ENCODE measurements at places on chromosomes 6 and 20. TPM values are rescaled to one million over a fixed set of nuclear protein-coding genes. Genes with fewer than 3 reads are reported as not detected.

DEFB126 gene
- not detected for total RNA-seq

LTA gene
- not detected for total RNA-seq

OPRM1 gene
- total RNA-seq, result not detected

NOL4L gene
- 20.5 TPM for total RNA-seq

COL9A1 gene
- total RNA-seq, result not detected

RAET1L gene
- total RNA-seq, result not detected

CD109 gene
- 16.8 TPM for total RNA-seq

ID4 gene
- 25.8 TPM for total RNA-seq

SLPI gene
- total RNA-seq, result 7.0 TPM

JAG1 gene
- total RNA-seq, result 83.2 TPM

MATN4 gene
- 0.34 TPM for total RNA-seq

GHRH gene
- total RNA-seq, result not detected

TPX2 gene
- 4.9 TPM for total RNA-seq
